ENCODE measurements at places on chromosomes 5 and 9.
A peak's percentile ranks its signal among the peaks of the same experiment; 100 is the strongest.

- DNase-seq = no peak
Observed at GRCh38 chr9:120692901-120693699, 21.2 kb downstream of the MEGF9 start.

DNA sequence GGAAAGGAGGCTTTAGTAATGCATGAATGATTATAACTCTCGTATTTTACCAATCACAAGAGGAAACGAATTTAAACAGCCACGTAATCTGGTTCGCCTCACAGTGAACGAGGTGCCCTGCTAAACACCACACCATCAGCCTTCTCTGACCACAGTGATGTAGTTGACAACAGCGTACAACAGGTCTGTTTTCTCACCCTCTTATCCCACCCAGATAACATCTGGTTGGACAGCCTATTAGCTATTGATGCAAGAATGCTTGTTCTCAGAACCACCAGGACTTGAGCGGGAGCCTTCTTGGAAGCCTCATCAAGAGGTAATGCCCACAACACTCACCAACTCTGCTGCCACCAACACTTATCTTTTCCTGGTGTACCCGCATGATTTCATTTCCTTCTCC is 23.3 kb downstream of the SLC1A3 start:
- no peak for DNase-seq

DNA sequence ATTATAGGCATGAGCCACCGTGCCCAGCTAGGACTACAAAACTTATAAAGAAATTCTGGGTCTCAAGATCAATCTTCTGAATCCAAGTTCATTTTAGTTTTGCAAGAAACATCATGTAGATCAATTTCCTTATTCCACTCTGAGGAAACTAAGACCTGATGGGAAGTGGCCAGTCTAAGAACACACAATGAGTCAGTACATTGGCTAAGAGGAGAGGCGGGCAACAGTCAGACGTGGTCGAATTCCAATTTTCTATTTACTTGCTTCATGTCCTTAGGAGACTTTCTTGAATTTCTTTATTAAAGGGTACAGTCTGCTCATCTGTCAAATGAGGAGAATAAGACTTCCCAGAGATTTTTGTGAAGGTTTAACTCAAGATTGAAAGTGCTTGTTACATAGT is 432.1 kb upstream of the BRINP1 start:
- no peak for DNase-seq

DNA sequence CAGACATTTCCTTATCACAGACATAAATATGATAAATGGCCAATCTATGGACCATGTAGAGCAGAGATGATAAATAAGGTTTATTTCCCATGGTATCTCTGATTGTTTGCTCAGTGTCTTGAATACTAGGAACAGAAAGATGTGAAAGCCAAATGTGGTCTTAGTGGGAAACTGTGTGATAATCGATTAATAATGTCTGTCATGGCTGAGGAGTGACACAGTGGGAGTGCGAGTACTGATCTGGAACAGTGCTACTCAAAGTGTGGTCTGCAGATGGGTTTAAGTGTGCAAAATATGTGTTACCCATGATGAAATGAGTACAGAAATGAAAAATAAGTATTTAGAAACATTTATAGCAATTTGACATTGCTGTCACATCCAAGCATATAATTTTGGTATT is 92.5 kb downstream of the PTTG1 start:
- no peak for DNase-seq

DNA sequence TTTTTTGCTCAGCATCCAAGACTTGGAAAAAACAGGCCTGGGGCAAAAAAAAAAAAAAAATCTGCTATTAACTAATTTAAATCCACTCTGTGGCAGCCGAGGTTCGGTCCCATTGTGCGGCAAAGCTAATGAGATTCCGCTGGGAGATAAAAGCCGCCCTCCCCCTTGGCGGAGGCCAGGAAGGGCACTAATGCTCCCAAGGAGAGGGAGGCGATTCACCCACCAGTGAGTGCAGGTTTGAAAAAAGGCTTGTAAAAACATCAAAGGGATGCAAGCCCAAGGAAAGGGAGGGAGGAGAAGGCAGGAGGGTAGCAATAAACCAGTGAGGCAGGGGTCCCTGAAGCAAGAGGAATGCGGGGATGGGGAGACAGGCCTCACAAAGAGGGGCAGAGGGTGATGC is 129.5 kb upstream of the RAPGEF1 start:
- no peak for DNase-seq

- DNase-seq = peak; percentile 76
Observed at GRCh38 chr9:33619666-33620404, 95.8 kb downstream of the ANKRD18B start.

DNA sequence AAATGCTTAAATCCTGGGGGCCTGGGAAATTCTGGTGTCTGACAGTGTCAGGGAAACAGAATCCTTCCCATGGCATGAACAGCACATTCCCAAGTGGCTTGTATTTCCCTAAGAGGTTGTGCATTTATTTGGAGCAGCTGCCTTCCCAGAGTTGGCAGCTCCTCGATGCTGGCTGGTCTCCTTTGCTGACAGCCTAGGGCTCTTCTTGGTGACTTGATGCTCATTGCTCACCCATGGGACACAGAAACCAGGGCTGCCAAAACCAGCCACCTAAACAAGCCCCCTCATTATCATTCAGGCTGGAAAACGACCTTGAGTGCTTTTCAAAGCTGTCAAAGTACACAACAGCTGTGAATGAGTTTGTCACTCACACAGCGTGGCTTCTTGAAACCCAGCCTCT is 24.2 kb downstream of the ENHO start:
- no peak for DNase-seq

GRCh38 chr9:13053504-13053903 is 226.0 kb downstream of the MPDZ start:
- peak; percentile 72 for DNase-seq

Data from bronchial epithelial cell (primary cell).